SK-MEL-5 (cell line): ENCODE measurements at places on chromosomes 12 and 14.
A peak's percentile ranks its signal among the peaks of the same experiment; 100 is the strongest.

- DNase-seq, result no peak
Observed at GRCh38 chr12:23952071-23952470, 2.6 kb upstream of the SOX5 start.

DNA sequence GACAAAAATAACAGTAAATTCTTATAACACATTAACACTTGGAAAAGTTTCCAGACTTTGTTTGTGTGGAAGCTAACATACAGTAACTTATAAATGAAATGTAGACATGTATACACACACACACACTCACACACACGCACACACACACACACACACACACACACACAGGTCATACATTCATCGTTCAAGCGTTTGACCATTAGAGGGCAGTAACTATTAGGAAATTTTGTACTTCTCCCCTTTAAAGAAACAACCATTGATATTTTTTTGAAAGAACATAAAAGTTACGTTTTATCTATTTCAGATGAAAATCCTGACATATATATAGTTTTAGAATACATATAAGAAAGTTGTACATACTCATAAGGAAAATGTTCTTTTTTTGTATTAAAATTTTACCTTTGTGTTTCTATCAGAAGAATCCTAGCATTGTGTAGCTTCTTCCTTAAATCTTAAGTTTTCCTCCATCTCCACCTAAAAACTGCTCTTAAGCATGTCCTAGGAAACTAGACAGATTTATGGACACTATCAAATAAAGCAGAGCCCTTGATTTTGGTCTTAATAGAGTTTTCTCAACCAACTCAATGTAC lies 29.0 kb downstream of the PTPRQ start:
- DNase-seq, result peak; percentile 68

DNA sequence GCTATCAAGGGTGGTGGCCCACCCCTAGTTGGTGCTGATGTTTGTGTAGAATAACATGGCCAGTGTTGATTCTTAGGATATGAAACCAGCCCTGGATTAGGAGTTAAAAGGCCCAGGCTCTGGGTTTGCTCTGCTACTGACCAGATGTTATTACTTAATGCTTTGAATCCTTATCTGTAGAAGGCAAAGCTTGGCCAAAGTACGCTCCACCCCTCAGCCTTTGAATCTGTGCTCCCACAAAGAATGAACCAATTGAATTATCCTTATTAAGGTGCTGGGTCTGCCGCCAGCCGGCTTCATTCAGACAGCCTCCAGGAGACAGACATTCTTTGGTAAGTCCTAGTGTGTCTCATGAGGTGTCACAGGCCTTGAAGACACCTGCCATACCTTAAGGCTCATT lies 41.8 kb downstream of the AKAP3 start:
- DNase-seq, result no peak

GRCh38 chr12:57936513-57936883 lies 4.9 kb upstream of the ATP23 start:
- DNase-seq, result no peak

- DNase-seq, result no peak
Observed at GRCh38 chr12:55957106-55957859, 8.6 kb downstream of the PMEL start.

- DNase-seq, result no peak
Observed at GRCh38 chr12:3836641-3837040, 36.6 kb downstream of the PARP11 start.

DNA sequence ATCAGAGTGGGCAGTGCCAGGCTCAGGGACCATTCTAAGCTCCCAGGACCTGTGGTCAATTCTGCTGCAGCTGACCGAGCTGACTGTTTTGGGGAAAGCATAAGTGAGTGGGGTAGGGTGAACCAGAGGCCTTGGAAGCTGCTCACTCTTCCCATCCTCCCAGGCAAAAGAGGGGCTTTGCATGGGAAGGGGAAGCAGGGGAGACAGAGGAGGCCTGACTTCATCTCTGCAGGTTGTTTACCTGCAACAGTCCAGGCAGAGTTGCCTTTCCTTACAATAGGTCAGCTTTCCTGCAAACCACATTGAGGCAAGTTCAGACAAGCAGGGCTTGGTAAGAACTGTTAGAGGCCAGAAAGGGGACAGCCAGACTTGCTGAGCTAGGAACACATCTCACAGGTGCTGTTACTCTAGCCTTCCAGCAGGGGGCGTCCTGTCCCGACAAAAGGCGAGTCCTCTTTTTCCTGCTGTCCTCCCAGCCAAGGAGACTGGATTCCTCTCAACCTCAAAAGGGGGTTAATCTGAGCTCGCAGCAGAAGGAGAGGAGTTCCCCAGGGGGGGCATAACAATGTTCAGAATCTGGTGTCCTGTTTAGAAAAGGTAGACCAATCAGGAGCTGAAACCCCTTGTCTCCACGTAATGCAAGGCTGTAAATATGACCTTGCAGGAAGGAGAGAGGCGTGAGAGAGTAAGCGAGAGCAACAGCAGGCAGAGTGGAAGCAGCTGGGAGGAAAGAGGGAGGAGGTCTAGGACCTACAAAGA lies 4.3 kb upstream of the DHRS2 start:
- peak; percentile 84 for DNase-seq

GRCh38 chr14:65501328-65501727 lies 88.8 kb downstream of the FUT8 start:
- DNase-seq, result no peak

GRCh38 chr14:50823051-50823761 lies 7.8 kb downstream of the NIN start:
- no peak for DNase-seq

DNA sequence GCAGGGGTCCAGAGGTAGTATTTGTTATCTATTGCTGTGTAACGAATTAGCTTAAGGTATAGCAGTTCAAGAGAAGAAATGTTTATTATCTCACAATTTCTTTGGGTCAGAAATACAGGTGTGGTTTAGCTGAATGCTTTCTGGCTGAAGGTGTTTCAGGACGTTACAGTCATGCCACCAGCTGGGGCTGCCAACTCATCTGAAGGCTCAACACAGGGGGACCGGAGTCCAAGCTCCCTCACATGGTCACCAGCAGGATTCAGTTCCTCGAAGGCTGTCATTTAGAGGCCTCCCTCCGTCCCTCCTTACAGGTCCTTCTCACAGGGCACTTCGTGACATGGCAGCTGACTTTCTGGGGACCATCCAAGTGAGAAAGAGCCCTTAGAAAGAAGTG lies 37.5 kb upstream of the SINHCAF start:
- DNase-seq, result no peak

DNA sequence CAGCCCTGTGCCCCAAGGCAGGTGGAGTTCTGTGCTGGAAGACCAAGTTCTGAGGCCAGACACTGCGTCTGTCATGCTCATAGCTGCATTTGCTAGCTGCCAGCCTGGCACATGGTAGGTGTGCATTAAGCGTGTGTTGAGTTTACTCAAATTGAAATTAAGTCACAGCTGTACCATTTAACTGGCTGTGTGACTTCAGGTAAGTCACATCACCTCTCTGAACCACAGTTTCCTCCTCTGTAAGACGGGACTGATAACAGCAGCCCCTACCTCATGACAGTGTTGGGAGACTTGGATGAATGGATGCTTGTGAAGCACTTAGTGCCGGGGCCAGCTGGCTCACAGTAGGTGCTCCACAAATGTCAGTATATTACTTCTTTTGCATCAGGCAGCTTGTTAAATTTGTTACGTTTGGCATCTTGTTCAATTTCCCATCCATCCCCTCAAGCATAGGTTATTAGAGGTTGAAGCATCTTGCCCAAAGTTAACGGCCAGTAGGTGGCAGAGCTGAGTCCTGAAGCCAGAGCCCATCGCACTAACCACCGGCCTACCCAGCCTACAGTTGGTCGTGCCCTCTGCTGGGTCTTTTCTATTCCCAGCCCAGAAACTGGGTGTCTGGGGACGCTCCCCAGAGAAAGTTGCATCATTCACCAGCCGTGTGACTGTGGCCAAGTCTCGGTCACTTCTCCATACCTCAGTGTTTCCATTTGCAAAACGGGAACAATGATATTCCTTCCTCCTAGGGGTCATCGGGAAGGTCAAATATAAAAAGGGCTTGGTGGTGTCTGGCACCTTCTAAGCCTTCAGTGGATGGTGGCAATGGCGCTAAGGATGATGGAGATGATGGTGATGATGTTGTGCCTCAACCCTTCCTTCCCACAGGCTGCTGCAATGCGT lies 4.5 kb downstream of the DAO start:
- peak; percentile 80 for DNase-seq
